NCI-H2029 treated with DMSO at 0.1 percent for 48 hours (cell line): ENCODE measurements at places on chromosomes 1 and 21.

DNA sequence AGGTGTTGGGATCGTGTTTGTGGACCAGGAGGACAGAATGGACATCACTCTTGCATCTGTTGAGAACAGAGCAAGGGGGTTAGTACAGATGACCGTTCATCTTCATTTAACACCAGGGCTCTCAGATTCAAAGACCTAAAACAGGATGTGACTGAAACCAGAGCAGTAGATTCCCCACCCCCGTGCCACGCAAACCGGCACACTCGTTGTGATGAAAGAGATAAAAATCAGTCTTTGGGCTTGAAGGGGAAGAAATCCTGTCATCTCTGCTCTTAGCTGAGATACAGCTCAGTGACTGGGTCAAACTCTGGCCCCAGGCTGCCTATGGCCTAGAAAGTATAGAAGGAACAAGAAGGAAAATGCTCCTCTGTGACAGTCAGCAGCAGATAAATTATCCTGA, 146.2 kb upstream of the KRTAP19-8 start:
- no peak for DNase-seq

GRCh38 chr1:202562444-202563060, 147.7 kb downstream of the SYT2 start:
- no peak for DNase-seq

- DNase-seq: no peak
Observed at GRCh38 chr1:67013573-67013972, 40.4 kb downstream of the SLC35D1 start.

DNA sequence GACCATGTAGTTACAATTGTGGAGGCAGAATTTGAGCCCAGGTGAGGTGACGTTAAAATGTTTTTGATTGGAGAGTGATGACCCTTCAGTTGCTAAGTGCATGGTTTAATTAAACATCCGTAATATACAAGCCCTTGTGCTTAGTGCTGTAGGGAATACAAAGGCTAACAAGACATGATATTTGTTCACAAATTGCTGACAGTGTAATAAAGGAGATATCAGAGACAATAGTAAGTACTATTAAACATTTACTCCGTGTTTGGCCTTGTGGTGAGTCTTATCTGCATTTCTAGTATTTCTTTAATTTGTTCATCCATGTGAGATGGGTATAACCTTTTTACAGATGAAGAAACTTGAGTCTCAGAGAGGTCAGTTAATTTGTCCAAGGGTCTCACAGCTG, 37.9 kb downstream of the RLF start:
- peak; percentile 100 for DNase-seq

- no peak for DNase-seq
Observed at GRCh38 chr21:25081096-25081495, 526.2 kb downstream of the MRPL39 start.

DNA sequence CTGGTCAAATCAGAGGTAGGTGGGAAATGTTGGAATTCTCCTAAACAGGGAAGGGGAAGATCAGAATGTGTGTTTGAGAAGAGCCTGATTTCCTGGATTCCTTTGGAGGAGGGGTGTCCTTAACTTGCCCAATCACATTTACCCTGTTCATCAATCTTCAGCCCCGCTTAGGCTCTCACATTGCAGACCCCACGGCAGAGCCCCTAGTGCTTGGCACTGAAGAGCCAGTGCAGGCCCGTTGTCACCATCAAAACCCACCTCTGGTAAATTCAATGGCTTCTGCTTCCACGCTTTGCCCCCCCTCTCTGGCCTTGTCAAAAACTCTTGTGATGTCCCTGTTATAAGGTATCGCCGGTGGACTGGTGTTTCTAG, 2.3 kb downstream of the AGPAT3 start:
- no peak for DNase-seq

DNA sequence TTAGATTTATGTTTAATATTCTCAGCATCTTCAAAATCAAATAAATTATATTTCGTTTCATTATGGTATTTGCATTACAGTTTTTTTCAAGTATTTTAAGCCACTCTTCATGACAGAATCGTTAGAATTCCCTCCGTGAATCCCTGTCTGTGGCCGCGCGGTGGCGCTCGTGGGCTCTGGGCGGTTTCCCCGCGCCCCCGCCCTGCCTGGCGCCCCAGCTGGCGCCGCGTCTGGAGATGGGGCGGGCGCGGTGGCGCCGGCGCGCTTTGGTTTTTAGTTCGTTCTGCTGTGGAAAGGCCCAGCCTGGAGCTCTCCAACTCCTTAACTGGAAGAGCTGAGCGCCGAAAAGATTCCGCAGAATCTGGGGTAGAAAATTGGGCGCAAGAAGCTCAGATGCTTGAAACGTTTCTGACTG, 25.7 kb downstream of the PRMT2 start:
- no peak for DNase-seq
